ENCODE measurements at places on chromosomes 7 and 10.

GRCh38 chr7:69412331-69413146 lies 185.7 kb upstream of the AUTS2 start:
- no peak for DNase-seq

GRCh38 chr10:98248018-98248417 lies 20.0 kb downstream of the LOXL4 start:
- DNase-seq, result no peak

DNA sequence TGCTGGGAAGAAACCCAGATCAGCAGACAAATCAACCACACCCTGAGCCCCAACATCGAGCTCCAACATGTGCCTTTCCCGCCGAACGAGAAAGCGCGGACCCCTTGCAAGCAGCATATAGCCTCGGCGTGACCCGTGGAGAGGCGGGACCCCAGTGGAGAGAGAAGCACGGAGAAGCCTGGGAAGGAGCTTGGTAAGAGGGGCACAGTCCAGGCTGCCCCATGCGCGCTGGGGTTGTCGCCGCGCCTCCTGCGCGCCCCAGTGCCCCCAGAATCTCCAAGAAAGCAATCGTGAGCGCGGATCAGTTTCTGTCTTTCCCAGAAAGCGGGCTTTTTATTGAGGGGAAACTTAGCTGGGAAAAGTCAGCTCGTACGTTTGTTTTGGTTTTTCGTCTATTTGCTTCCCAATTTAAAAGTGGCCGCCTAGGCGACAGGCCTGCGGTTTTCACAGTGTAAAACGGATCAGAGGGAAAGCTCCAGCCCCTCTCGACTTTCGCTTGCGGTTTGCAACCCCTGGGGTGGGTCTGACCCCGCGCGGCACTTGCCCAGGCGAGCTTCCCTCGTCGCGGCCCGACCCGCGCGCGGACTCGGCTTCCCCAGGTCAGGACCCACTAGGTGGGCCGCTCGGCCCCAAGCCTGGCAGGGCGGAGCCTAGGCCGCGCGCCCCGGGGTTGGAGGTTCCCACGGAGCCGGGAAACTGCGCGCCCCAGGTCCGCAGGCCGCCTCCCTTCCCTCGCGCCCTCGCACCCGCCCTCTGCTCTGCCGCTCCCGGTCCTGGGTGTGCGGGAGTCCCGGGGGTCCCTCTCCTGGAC lies 31.1 kb downstream of the SKIDA1 start:
- peak; percentile 81 for DNase-seq

GRCh38 chr10:11483201-11484148 lies 128.0 kb downstream of the USP6NL start:
- no peak for DNase-seq

DNA sequence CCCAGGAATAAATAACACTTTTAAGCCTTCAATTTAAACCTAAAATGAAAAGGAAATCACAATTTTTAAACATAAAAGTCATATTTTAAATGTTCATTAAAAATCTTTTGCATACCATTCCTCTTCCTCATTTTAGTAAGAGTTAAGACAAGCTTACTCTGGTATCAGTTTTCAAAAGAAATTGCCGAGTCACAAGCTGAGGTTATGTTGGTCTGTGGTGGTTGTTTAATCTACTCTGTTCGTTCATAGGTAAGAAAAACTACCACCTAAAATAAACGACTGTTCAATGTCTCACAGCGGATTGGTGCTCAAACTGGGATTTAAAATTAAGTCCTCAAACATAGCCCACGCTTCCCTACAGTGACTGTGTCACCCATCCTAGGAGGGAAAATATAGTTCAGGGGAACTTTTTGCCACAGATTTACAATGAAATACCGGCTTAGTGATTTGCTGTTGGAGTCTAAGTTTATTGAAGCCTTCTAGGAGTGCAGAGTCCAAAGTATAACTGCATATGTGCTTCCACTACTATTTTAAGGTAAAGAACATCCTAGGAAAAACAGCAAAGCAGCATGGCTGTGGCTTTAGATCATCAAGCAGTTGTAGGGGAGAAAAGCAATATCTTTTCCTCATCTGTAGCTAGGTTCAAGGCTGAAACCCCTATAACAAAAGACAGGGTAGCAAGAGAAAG lies 61.1 kb downstream of the GNAT3 start:
- DNase-seq, result no peak

- peak; percentile 21 for DNase-seq
These were observed 155.2 kb downstream of the MAGI2 start for GRCh38 chr7:79298145-79298760.

GRCh38 chr10:52335665-52336064 lies 21.6 kb downstream of the DKK1 start:
- no peak for DNase-seq

- DNase-seq, result no peak
These were observed 56.6 kb downstream of the INPP5A start for GRCh38 chr10:132593900-132594876.

- DNase-seq, result no peak
These were observed 684.9 kb upstream of the CELF2 start for GRCh38 chr10:10332786-10333185.

GRCh38 chr7:36391436-36392198 lies 2.0 kb downstream of the ANLN start:
- DNase-seq, result no peak

- DNase-seq, result peak; percentile 69
These were observed 30.2 kb upstream of the ABI1 start for GRCh38 chr10:26890956-26891355.

GRCh38 chr7:153389261-153389660 lies 629.7 kb downstream of the ACTR3B start:
- DNase-seq, result no peak

GRCh38 chr10:305034-305433 lies 169.8 kb downstream of the ZMYND11 start:
- no peak for DNase-seq

DNA sequence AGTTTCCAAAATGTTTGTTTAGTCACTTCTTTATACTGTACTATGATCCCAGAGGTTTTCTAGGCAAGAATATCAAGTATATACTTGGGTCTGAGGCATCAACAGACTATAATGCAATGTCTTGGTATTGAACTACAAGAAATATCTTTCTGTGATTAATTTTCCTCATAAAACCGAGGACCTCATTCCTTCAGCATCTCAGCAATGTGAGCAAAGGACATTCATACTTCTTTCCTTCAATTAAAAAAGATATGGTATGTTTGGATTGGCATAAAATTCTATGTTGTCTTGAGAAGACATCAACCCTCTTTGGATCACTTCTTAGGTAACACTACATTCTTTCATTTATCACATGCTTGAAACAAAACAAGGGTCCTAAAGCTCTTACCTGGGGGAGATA lies 524.5 kb downstream of the PHTF2 start:
- no peak for DNase-seq

DNA sequence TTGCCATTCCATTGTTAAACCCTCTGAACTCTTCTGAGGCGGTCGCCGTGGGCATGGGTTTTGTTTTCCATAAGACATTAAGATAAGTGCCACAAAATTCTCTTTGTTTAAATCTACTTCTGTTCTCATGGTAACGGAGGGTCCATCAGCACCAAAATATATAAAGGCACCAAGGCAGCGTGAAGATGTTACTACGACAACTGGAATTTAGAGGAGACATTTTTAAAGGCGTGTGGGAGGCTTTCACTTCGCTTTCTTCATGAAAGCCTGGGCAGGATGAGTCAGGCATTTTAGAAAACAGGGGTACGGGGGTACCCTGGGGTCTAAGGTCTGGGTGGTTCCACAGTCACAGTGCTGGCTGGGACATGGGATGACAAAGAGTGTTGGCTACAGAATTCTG lies 34.0 kb downstream of the SMKR1 start:
- no peak for DNase-seq

DNA sequence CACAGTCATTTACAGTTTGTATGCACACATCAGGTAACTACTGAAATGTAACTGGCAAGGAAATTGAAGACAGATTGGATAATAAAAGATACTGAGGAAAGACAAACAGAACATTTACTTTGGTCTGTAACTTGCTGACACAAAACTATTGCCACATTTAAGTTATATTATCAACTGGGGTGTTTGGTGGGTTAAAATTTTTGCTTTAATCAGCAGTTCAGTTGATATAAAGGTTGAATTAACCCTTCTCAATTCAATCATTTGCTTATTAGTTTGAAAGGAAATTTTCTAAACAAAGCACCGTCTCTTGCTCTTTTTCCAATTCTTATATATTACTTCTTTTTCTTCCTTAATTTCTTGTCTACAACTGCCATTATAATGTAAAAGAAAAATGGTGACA lies 102.4 kb downstream of the TMEM26 start:
- no peak for DNase-seq

GRCh38 chr7:98420966-98421612 lies 20.2 kb upstream of the BAIAP2L1 start:
- DNase-seq, result peak; percentile 57

- DNase-seq, result no peak
These were observed 674 bp upstream of the FRA10AC1 start for GRCh38 chr10:93703066-93703465.

DNA sequence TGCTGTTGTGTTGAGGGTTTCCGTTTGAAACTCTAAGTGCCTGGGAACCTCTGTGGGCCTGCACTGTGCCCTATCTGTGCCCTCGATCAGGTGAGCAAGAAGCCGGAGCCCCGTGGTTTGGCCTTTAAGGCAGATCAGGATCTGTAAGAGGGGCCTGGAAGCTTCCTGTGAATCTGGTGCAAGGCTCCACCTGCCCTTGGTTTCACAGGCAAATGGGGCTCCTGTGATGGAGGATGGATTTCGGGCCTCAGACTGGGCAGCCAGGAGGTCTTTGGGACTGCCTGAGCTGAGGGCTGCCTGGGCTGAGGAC lies 21.6 kb downstream of the SCART1 start:
- no peak for DNase-seq

- DNase-seq, result no peak
These were observed 90.2 kb downstream of the IPMK start for GRCh38 chr10:58177362-58177947.

GRCh38 chr7:116198748-116199410 lies 11.5 kb upstream of the TES start:
- DNase-seq, result no peak

DNA sequence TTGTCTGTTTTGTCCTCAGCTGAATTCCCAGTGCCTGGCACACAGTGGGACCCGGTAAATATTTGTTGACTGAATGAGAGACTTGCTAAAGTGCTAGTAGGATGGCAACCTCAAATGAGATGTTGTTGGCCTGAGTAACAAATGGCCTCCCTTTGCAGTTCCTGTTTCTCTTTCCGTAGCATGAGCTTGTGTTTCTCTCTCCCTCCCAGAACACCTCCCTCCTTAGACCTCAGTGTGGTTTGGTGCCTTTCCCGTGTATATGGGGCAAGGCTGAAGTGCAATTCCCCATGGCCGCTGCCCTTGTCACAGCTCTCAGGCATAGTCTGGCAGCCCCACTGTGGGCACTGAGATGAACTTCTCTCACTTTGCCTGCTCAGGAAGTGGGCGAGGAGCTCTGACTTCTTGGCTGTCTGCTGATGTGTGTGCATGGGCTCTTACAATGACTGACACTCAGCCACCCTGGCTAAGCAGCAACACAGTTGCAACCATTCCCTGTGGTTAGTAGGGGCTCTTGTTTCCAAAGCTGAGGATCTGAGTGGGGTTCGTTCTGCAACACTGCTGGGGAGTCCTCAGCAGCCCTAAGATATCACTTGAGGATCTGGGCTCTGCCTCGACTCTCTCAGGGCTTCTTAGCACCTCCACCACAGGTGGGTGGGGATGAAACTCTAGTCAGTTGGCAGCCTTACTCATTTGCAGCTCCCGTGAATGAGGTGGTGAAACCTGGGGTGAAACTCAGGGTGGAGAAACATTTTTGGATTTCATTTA lies 136.1 kb downstream of the ICA1 start:
- DNase-seq, result no peak

DNA sequence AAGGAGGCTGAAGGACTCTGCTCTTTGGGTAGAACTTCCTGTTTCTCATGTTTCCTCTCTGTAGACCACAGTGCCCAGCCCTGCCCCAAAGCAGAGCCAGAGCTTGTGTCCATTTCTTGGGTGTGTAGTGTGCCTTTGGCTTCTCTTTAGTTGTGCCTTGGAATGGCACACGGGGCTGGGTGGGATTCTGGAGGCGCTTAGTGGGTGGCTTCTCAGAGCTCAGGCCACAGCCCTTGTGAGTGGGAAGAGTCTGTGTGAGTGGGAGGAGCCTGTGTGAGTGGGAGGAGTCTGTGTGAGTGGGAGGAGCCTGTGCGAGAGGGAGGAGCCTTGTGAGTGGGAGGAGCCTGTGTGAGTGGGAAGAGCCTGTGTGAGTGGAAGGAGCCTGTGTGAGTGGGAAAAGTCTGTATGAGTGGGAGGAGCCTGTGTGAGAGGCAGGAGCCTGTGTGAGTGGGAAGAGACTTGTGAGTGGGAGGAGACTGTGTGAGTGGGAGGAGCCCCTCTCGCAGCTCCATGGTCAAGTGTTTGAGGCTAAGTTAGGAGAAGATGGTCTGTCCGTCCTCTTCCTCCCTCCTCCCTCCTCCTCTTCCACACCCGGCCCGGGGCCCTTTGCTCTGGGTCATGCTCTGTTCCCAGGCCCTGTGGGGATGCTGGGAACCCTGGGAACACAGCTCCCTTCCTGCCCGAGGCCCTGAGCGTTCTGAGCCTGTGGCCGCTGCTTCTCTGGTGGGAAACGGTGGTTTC lies 153.0 kb downstream of the GRK5 start:
- DNase-seq, result no peak

DNA sequence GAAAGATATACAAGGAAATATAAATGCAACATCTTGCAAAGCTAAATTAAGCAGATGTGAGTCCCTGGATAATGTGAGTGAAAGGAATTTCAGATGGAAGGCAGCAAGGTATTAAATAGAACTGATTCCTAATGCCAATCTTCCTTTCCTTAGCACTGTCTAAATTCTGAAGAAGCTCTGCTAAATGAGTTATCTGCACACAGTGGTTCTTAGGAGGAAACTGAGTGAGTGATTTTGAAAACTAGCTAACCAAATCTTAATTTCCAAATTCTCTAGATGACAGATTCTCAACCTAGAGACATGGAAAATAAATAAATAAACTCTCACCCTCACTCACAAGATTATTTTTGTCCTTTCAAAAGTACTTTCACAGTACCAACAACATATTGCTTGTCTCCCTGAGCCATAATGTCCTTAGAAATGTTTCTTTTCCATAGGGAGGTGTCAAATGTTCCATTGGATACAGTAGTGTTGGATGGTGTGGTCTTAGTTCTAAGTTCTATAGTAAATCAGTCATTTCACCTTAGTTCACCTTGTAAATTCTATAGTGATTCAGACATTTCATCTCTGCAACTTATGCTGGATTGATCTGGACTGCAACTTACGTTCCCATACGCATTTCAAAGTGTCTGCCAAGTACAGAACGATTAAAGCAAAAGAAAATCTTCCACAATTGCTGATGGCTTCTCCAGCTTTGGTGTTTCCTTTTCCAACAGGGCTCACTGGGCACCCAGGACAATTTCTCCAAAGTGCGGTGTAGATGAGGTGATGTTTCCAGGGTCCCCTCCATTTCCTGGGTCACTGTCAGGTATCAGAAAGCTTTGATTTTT lies 145.4 kb upstream of the FAM171A1 start:
- no peak for DNase-seq
